ENCODE measurements at places on chromosomes 5 and 9. TPM values are rescaled to one million over a fixed set of nuclear protein-coding genes. Genes with fewer than 3 reads are reported as not detected.

- H3K4me1 ChIP-seq = no peaks in the 10 kb centered on the region
- no peaks in the 10 kb centered on the region for H3K27me3 ChIP-seq
- H3K36me3 ChIP-seq = no peaks in the 10 kb centered on the region
- H3K4me3 ChIP-seq = no peak overlapping the region
- H3K27ac ChIP-seq = no peak overlapping the region
- no peak for DNase-seq
These were observed 116.1 kb downstream of the TUSC1 start for GRCh38 chr9:25562101-25562500.

PLEKHG4B gene
- total RNA-seq = 46.6 TPM

DNA sequence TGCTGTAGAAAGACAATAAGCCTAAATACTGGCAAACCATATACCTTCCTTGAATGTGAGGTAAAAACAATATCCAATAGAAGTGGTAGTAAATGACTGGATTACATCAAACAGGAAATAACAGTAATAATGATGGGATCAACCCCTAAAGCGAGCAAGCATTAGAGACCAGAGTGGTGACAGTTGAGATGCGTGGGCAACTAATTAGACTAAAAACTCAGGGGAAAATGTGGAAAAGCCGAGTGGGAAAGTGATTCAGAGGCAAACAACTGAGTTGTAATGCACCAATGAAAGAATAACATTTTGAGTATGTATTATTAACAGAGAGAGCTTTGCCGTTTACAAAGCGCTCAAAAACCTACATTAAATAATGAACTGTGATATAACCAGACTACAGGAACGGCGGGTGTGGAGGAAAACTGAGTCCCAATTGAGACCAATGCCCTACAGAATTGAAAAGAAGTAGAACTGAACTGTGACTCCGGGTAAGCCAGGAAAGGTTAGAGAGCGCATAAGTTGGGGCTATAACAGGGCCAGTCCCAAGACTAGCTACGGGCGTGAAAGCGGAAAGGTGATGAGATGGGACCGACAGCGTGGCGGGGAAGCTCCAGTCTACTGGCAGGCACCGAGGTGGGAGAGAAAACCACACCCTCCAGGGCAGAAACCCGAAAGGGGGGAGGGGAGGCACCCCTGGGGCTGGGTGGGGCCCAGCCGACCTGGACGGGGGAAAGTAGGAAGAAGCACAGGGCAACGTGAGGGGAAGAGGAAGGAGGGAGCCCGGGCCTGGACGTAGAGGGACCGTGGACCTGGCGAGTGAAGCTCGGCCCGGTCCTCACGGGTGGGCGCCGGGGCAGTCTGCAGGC lies 592 bp downstream of the UBAP2 start:
- H3K4me3 ChIP-seq = peak overlapping the region; percentile 99
- H3K27ac ChIP-seq = peak overlapping the region; percentile 100
- H3K36me3 ChIP-seq = peaks cover 9% of the 10 kb centered on the region
- H3K27me3 ChIP-seq = peaks cover 4% of the 10 kb centered on the region

- DNase-seq = no peak
- H3K36me3 ChIP-seq = no peaks in the 10 kb centered on the region
- H3K27me3 ChIP-seq = no peaks in the 10 kb centered on the region
- H3K4me1 ChIP-seq = no peaks in the 10 kb centered on the region
These were observed 89.7 kb upstream of the CCNG1 start for GRCh38 chr5:163347671-163348070.

- H3K4me1 ChIP-seq = no peaks in the 10 kb centered on the region
- no peaks in the 10 kb centered on the region for H3K36me3 ChIP-seq
These were observed 193.2 kb downstream of the MAST4 start for GRCh38 chr5:66789434-66789833.

C9orf50 gene
- not detected for total RNA-seq

- H3K27ac ChIP-seq = no peak overlapping the region
- H3K27me3 ChIP-seq = no peaks in the 10 kb centered on the region
- no peaks in the 10 kb centered on the region for H3K36me3 ChIP-seq
- H3K4me1 ChIP-seq = peaks cover 3% of the 10 kb centered on the region
These were observed 95.5 kb downstream of the ZCCHC7 start for GRCh38 chr9:37215830-37216229.

- H3K27ac ChIP-seq = peak overlapping the region; percentile 79
- H3K4me3 ChIP-seq = no peak overlapping the region
- H3K36me3 ChIP-seq = peaks cover 44% of the 10 kb centered on the region
- no peaks in the 10 kb centered on the region for H3K27me3 ChIP-seq
- no peak for DNase-seq
- peaks cover 31% of the 10 kb centered on the region for H3K4me1 ChIP-seq
These were observed 10.1 kb downstream of the MACROH2A1 start for GRCh38 chr5:135388860-135389435.

DNA sequence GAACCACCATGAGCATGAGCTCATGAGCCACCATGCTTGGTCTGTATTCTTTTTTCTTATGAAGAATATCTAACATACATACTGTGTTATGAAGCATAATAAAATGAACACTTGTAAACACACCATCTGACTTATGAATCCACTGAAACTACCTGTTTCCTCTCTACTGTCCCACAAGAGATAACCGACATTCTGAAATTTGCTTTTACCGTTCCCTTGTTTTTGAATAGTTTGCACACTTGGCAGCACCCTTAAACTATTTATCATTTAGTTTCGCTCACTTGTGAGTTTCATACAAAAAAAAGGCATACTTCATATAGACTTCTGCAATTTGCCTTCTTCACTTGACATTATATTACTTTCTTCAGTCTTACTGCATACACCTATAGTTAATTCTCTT lies 8.9 kb downstream of the LARS1 start:
- no peak overlapping the region for H3K27ac ChIP-seq
- DNase-seq = no peak
- no peaks in the 10 kb centered on the region for H3K4me1 ChIP-seq

- no peak overlapping the region for H3K27ac ChIP-seq
- H3K4me3 ChIP-seq = peak overlapping the region; percentile 58
- DNase-seq = no peak
- no peaks in the 10 kb centered on the region for H3K36me3 ChIP-seq
- H3K4me1 ChIP-seq = peaks cover 5% of the 10 kb centered on the region
These were observed 11.4 kb upstream of the ASS1 start for GRCh38 chr9:130433168-130433946.

DNA sequence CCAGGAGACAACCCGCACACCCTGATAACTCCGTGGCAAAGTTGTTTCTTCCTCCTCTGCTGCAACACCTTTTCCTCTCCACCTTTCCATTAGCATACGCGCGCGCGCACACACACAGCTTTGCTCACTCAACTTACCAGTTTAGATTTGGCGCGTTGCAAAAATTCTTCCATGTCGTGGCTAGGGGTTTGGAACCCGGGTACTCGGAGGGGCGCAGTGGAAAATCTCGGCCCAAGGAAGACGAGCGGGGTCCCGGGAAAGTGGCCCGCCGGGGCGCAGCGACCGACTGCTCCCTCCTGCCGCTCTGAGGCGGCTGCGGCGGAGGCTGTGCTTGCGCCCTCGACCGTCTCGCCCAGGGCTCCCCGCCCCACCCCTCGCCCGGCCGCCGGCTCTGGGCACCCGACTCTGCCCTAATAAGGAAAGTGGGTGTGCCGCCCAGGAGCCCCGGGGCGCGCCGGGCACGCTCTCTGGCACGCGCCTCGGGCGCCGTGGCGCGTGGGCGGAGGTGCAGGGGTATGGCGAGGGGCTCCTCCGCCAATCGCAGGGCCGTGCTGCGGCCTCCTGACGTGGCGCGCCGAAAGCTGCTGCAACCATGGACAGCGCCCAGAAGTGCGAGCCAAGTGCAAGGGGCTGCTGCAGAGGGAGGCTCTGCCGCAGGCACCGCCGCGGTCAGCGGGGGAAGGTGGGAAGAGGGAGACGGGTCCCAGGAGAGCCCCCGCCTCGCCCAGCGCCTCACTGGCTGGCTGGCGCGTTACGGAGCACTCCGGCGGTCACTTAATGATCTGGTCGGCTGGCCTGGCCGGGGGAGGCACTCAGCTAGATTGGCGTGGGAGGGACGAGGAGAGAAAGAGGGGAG lies at the start of gene PRUNE2:
PRUNE2 (minus strand) TSS at position 324 of the 856 bp plus-strand sequence; CDS start at position 173, 151 bp downstream.
- no peaks in the 10 kb centered on the region for H3K36me3 ChIP-seq
- H3K27ac ChIP-seq = no peak within 1 kb of the TSS
- DNase-seq = peak; percentile 87
- peak within 1 kb of the TSS; percentile 85 for H3K4me3 ChIP-seq
- peaks cover 7% of the 10 kb centered on the region for H3K4me1 ChIP-seq
- H3K27me3 ChIP-seq = peaks cover 90% of the 10 kb centered on the region

GRCh38 chr5:179323026-179323870 lies 22.0 kb downstream of the ADAMTS2 start:
- no peak for DNase-seq
- H3K27me3 ChIP-seq = peaks cover 16% of the 10 kb centered on the region
- no peak overlapping the region for H3K4me3 ChIP-seq
- H3K36me3 ChIP-seq = no peaks in the 10 kb centered on the region
- peaks cover 37% of the 10 kb centered on the region for H3K4me1 ChIP-seq
